Chondrocyte (in vitro differentiated cells): ENCODE measurements at places on chromosomes 7 and 10. TPM values are rescaled to one million over a fixed set of nuclear protein-coding genes. Genes with fewer than 3 reads are reported as not detected.

- DNase-seq = no peak
Measured at GRCh38 chr7:134044682-134045081, 82.5 kb upstream of the LRGUK start.

DNA sequence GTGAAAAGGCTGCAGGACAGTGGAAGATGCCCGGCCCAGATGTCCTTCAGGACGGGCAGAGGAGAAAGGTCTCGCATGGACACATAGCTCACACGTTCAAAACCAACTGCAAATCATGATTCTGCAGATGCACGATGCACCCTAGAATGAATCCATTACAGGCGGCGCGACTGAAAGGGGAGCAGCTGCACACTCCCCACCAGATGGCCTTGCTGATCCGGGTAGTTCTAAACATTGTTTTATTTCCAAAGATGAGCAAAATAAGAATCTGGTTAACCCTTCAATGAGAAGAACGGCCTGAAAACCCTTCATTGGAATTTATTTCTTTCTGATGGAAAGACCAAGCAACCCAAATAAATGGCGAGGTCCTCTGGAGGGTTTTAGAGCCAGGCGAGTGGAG is 33.8 kb downstream of the CHST15 start:
- peak; percentile 15 for DNase-seq

- DNase-seq = no peak
Measured at GRCh38 chr10:12513003-12513365, 163.6 kb downstream of the CAMK1D start.

- DNase-seq = no peak
Measured at GRCh38 chr10:59383436-59383835, 21.1 kb upstream of the FAM13C start.

DNA sequence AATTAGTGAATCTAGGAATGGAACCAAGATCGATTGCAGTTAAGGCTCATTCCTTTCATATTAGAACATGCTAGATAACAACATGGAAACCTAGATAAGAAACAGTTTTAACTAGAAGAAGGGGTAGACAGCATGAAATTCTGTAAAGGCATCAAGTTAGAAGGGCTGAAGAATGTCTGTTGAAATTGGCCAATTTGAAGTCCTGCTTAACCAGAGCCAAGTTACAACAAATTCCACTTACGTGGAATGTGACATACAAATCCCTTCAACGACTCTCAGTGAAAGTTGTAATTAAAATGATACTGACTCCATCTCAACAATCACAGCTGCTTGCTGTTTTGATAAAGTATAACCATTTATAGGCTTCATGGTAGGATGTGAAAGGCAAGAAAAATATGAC is 1065.7 kb downstream of the DNAJB9 start:
- DNase-seq = no peak

- DNase-seq = no peak
Measured at GRCh38 chr7:24826662-24827020, 69.4 kb upstream of the GSDME start.

DNA sequence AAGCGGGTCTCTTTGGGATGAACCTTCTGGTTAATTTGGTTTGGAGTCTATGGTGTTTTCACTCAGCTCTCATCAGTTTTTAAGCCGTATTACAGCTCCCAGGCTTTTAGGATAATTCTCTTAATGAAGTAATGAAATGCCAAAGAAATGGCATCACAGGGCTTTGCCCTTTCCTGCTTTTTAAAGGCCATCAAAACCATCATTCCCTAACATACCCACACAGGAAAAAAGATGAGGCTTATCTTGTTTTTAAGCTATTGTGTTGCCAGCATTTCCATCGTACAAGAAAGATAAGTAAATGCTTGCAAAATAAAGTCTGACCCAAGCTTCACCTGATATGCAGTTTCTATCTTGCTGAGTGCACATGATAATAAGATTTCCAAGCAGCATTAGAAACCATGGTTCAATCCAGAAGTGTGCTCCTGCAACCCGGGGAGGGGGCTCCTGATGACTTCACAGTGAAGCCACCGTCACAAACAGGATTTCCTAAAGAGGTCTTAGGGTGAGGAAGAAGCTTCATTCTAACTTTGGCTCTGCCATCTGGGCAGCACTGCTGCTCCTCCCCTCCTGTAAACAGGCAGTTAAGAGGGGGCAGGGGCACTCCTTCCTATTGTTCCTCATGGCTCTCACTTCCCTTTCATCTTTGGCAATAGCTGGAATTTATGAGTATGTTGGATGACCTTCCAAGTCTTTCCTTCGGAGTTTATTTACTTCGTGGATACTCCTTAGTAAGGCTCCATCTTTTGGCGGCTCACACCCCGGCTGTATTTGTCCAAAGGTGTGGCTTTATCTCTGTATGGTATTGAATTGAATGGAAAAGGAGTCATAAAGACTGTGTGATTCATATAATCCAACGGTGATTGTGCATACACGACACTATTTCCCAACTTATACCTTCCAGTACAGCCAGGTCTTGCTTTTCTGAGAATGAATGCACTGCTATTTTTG is 55.2 kb upstream of the FAM133B start:
- DNase-seq = no peak

- no peak for DNase-seq
Measured at GRCh38 chr7:36440880-36441279, 51.2 kb downstream of the ANLN start.

DNA sequence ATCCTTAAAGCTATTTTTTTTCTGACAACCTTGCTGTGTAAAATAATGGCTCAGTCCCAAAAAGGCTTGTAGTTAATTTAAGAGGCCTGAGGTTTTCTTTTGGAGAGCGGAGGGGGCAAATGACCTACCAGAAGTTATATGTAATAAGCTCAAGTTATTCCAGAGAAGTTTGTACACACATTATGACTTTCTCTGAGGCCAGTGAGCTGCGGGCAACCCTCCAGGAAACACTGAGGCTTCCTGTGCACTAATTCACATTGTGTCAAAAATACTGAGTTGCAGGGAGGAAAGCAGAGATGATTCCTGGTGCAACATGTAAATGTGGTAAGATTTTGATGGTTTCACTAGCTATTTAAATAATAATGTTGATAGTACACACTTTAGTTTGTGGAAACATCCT is 188.6 kb downstream of the DIP2C start:
- no peak for DNase-seq

GRCh38 chr7:17963281-17963680 is 23.0 kb upstream of the SNX13 start:
- DNase-seq = no peak

- no peak for DNase-seq
Measured at GRCh38 chr7:5629941-5630340, 151.5 kb downstream of the RNF216 start.

Gene FAM13C
- total RNA-seq = 4.9 to 5.9 TPM (median 5.1 TPM) in 3 replicates

DNA sequence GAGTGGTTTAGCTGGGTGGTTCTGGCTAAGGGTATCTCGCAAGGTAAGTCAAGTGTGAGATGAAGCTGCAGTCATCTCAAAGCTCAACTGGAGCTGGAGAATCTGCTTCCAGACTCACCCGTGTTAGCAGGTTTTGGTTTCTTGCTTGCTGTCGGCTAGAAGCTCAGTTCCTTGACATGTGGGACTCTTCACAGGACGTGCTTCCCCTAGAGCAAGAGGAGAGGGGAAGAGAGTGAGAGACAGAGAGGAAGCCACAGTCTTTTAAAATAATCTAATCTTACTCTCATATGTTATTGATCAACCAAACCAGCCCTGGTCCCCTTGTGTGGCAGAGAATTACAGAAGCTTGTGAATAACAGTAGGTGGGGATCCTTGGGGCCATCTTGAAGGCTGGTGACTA is 199.5 kb downstream of the REEP3 start:
- DNase-seq = no peak
